ENCODE measurements at places on chromosomes 12 and 14.

GRCh38 chr14:35362450-35362849, 42.1 kb downstream of the NFKBIA start:
- DNase-seq = no peak

DNA sequence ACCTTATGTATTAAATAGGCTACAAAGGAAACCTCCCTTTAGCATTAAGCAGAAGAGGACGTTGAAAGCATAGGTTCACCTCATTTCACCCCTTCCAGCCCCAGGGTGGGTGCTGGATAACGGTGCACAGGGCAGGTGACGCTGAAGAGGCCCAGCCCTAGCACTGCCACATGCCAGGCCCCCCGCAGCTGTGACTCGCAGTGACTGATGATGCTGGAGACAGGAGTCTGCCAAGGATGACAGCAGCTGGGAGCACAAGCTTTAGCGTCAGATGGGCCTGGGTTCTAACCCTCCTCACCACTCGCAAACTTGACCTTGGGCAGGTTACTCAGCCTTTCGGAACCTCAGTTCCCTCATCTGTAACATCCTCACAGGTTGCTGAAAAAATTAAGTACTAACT, 76.7 kb downstream of the TBK1 start:
- DNase-seq = no peak

GRCh38 chr12:94650143-94651056, at the start of gene TMCC3:
Gene TMCC3 (minus strand): TSS chr12:94650557. CDS start chr12:94650430, 127 bp downstream.
- peak; percentile 25 for DNase-seq

DNA sequence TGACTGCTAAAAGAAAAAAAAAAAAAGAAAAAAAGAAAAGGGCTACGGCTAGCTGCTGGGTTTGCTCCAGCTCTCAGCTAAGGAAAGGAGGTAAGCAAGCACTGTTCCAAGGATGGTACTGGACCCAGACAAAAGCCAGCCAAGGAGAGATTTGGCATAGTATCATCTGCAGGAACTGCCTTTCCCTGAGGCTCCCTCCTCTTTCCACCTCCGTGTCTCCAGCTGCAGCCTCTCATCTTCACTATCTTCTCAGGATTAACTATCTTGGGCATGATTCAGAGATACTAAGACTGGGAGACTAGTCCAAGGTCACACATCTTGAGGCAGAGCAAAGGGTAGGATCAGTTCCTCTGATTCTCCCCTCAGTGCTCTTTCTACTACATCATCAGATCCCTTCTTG, 6.0 kb downstream of the KITLG start:
- DNase-seq = no peak

GRCh38 chr12:104381731-104382480, 74.8 kb upstream of the CHST11 start:
- DNase-seq = peak; percentile 68
